ENCODE measurements at places on chromosomes 11 and 22.

DNA sequence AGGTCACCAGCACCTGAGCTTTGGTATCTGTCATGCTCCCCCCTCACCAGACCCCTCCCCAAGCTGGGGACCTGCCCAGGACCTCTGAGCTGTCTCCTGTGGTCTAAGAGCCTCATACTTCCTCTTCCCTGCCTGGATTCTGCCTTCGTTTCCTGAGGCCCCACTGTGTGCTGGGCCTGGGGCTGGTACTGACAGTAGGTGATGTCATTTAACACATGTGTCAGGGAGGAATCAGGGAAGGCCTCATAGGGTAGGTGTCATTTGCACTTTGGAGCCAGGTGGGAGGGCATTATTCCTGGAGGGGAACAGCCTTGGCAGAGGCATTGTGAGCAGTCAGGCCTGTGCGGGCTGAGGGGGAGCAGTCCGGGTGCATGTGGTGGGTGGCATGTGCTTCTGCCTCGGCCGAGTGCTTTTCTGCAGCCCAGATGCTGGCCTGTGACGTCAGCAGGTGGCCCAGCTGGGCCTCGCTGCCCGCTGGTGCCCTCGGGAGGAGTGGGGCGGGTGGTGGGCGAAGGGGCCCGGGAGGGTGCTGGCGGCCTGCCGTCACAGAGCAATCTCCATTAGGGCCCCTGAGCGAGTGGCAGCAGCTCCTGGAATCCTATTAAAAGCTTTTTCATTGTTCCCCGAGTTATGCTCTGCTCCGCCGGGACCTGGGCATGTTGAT, 9.1 kb downstream of the FLRT1 start:
- peak; percentile 65 for DNase-seq

DNA sequence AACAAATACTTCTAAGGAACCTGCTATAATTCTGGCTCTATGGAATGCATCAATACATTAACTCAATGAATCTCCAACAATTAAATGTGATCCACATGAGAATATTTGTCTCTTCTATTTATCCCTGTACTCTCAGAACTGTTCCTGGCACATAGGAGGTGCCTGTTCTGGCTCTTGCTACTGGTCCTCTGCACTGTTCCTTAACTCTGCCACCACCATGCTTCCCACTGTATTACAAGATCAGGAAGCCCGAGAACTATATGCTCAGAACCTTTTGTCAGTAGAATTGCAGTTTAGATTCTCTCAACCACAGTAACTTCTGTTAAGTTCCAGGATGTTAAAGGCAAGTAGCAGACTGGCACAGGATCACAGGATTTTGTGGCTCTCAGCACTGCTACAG, 376.3 kb upstream of the CCDC90B start:
- no peak for DNase-seq

DNA sequence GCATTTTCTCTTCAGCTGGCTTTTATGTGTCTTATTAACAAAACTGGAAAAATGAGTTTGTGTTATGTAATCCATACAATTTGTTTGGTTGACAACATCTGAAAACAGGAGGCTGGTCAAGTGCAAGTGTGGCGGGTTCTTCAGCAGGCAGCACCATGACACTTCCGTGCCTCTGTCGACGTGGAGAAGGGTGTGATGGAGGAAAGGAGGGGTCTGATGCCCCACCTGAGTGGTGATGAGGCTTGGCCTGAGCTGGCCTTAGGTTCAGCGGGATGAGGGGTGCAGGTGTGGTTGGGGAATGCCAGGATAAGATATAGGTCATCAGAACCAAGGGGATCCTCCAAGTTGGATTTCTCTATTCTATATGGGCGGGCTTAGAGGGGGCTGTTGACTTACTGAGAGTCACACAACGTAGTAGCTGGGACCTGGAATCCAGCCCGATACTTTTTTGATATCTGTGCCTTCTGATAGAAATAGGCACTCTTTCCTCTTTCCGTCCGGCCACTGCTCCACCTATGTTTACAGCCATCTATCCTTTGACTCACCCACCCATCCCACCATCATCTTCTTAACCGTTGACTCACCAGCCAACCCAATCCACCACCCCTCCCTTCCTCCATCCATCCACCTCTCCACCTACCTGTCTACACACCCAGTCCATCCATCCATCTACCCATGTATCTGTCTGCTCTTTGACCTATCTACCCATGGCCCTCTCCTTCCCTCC, 29.0 kb downstream of the SHANK3 start:
- no peak for DNase-seq

DNA sequence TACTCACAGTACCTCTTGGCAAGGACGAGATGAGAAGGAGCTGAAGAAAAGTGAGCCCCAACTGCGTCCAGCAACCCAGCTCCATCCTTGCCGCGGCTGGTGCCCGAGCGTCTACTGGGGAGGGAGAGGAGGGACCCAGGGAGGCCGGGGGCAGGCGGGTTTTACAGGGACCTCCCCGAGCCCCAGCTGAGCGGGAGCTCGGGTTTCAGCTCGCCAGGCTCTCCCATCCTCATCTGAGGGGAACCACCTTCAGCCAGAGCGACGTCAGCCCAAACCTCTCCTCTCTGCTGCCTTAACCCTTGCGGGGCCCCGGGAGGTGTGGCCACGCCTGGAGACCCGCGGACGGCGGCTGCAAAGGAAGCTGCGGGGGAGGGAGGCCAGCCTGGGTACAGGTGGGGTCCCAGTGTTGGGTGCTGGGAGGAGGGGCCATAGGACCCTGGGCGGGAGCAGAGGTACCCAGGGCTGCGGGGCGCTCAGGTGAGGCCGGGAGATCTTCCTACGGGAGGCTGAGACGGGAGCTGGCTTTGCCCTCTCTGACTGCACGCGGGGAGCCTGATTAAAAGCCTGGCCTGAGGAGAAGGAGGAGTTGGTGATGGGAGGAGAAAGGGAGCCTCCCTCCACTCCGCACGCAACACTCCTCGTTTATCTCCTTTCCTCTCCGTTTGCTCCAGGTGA, at the start of gene PAMR1:
Gene PAMR1 (minus strand): TSS at position 116 of the 675 bp plus-strand sequence. CDS start 31 bp downstream, at position 85.
- DNase-seq, result no peak

- DNase-seq, result no peak
Observed at GRCh38 chr11:776263-776560, 1.1 kb downstream of the GATD1 start.

DNA sequence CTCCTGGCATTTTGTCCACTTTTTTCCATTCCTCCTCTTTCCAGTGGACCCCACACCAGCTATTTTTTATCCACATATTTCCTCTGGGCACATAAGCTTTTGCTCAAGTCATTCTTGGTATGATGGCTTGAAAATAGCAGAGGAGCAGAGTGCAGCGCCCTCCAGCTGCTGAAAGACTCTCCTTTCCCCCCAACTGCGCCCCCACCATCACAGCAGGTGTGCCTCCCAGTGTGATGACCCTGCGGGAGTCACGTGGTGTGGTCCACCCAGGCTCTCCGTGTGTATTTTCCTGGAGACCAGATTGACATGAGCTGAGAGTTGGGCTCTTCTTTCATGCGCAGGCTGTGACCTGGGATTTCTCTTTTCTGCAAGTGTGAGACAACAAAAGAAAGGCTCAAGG, 1241.6 kb downstream of the TBC1D22A start:
- DNase-seq, result no peak

DNA sequence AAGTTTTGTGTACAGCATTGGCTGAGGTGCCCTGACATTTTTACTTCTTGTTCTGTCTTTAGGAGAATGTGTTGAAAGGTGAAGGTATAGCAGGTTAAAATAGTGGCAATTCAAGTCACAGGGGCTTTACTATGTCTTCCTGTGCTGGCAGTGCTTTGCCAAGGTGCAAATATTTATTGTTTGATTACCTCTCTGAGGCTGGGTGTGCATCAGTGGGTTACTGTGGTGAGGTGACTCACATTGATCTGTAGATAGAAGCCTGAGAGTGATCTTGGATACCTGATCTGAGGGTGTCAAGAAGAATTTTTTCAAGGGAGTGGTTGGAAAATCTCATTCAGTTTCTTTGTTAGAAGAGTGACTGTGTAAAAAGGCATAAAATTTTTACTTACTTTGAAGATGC, 90.0 kb downstream of the ARHGAP42 start:
- DNase-seq, result no peak

GRCh38 chr11:44968510-44968909, 17.8 kb upstream of the TP53I11 start:
- DNase-seq, result peak; percentile 63

DNA sequence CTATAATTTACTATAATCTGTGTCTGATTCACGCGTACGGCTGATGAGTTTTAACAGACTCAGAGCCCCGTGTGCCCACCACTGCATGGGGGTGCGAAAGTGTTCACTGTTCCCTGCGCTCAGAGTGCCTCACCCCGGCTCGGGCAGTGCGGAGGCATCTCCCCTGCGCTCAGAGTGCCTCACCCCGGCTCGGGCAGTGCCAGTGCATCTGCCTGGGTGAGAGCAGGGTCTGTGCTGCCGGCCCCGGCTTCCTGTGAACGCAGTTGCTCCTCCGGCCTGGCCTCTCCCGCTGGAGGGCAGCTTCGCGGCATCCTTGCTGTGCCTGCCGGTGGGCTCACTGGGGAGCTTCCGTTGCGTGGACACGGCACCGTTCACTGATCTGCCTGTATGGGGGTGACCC, 14.2 kb downstream of the PTDSS2 start:
- no peak for DNase-seq

DNA sequence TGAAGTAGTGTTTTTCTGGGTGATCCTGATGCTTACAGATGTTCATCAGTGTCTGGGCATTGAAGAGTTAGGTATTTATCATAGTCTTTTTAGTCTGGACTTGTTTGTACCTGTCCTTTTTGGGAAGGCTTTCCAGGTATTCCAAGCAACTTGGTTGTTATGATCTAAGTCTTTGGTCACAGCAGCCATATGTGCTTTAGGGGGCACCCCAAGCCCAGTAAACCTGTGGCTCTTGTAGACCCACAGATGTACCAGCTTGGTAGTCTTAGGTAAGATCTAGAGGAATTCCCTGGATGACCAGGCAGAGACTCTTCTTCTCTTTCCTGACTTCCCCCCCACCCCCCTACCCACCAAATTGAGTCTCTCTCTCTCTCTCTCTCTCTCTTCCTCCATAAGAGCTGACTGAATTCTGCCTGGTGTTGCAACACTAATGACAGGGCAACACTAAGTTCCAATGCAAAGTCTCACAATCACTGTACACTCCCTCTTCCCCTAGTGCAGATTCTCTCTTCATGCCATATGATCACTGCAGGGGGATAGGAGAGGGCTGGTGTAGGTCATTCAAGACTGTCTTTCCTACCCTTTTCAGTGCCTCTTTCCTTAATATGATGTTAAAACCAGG, 24.5 kb upstream of the MMP8 start:
- DNase-seq, result no peak

GRCh38 chr11:93655047-93655446, 6.4 kb upstream of the CEP295 start:
- no peak for DNase-seq

DNA sequence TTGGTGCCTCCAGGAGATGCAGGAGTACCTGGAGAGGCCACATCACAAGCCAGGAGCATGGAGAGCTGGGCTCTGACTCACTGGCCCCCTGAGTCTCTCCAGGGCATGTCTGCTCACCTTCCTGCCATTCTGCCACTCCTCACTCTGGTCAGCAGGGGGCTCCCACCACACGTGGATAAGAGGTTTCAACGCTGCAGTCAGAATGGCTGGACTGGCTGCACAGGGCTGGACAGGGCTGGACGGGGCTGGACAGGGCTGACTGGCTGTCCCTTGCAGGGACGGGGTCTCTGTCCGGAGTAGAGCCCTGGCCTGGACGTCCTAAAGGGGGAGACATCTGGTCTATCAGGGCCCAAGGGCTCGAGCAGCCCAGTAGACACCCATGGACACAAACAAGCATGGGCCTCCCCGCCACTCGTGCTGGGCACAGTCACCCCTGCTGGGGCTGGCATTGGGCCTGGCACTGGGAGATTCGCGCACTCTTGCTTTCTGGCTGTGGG, 34.6 kb downstream of the CYTH4 start:
- no peak for DNase-seq

GRCh38 chr22:32478994-32479393, 4.4 kb downstream of the FBXO7 start:
- no peak for DNase-seq

DNA sequence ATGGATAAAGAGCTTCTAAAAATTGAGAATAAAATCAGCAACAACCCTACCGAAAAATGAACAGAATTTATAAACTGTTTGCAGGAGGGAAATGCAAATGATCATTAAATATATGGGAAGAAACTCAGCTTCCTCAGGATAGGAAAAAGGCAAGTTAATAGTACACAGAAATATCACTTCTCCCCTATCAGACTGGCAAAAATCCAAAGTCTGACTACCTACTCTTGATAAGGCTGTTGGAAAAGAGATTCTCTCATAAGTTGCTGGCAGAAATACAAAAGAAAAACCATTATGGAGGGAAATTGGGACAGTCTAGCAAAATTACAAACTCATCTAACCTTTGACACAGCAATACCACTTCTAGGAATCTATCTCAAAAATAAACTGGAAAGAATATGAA, 100.9 kb upstream of the LDLRAD3 start:
- DNase-seq, result no peak

GRCh38 chr22:49647627-49648026, 180.0 kb downstream of the BRD1 start:
- no peak for DNase-seq

DNA sequence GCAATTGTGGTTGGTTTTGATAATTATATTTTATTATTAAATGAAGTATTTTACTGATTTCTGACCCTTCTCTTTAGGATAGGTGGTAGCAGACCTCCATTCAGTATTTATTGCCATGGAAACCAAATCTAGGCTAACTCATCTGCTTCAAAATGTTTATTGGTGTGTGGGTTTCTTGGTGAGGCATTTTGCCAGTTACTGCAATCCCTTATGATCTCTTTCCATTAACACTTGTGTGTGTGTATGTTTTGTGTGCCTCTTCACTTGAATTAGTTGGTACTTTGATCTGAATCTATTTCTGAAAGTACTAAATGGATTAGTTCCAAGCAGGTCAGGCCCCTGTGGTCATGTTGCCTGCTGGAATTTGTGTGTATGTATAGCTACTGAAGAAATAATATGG, 184.4 kb upstream of the C11orf87 start:
- DNase-seq, result no peak

GRCh38 chr11:129426038-129426437, 50.4 kb downstream of the BARX2 start:
- no peak for DNase-seq

DNA sequence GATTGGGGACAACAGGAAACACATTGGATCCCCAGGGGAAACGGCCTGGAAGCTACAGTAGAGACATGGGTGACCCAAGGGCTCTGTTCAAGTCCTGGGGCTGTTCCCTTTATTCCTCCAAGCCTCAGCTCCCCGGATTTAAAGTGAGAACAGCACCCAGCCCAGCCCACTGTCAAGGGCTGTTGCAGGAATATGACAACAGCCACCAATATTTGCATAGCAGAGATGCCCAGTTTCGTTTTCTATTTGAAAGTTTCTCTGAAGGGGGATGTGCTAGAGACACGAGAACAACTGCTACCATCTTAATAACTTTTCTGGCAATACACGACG, 81.1 kb upstream of the WNT7B start:
- DNase-seq, result peak; percentile 88

DNA sequence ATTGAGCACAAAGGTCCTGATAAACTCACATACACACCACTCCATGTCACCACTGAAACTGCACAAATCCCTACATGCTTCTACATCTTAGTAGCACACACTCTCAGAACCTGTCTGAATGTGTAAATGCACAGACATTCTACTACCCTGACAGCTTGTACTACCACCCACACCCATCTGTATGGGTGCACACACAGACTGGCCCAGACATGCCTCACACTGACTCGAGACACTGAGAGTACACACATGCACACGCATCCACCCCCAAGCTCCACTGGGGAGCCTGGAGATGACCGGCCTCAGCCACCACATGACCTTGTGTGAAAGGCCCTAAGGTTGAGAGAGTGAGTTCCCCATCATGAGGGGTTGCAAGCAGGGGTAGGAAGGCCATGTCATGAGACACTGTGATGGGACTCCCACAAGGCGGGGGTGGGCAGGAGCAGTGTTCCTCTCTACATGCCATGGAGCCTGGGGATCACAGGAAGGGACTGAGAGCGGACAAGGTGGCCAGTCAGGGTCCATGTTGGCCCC, 28.1 kb downstream of the ARAP1 start:
- no peak for DNase-seq
